ENCODE measurements at places on chromosomes 6 and 20.

DNA sequence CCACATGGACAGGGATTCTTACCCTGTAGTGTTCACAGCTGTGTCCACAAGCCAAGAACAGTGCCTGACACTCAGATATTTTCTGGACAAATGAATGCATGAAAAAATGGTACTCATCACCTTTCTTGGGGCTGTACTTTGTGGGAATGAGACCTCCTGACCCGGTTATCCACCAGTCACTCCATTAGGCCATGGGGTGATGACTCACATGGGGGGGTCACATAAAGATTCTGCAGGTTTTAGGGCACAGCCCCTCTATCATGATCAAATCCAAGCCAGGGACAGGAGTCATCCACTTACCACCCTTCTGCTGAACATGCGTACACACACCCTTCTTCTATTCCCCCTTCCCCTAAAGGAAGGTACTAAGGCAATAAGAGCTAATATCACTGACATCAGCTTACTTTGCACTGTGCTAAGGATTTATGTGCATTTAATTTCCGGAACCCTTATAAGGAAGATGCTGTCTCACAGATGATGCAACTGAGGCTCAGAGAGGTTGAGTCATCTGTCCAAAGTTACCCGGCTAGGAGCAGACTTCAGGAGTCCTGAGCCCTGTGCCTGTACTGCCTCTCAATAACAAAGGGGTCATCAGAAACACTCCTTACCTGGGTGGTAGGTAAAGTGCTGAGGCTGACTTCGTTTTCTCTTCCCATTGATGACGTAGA lies 107.8 kb downstream of the NFATC2 start:
- no peak for DNase-seq

DNA sequence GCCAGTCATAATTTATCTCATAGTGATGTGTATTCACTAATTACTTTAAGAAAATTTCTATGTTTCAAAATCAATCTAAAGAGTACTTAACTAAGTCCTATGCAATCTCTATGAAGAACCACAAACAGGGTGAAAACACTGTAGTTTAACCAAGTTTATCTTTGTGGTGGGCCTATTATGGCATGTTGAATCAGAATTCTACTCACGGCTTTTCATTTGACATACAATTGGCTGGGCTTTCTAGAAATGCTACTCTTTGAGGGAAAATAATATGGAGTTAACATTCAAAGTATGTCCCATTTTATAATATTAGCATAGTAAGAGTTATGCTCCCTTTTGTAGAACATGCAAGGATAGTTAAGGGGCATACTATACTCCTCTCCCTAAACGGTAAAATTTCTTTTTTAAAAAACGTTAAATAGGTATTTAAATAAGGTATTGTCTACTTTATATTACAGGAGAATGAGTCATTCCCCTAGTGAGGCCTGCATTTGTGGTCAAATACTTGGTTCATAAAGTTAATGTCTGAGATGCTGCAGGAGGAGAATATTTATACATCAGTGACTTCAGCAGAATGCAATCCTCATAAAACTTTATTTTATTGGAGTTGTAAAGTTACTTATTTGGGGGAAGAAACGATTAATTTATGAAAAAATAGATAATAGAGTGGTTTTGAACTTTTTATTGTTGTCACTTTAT lies 1.8 kb downstream of the MOXD1 start:
- no peak for DNase-seq

DNA sequence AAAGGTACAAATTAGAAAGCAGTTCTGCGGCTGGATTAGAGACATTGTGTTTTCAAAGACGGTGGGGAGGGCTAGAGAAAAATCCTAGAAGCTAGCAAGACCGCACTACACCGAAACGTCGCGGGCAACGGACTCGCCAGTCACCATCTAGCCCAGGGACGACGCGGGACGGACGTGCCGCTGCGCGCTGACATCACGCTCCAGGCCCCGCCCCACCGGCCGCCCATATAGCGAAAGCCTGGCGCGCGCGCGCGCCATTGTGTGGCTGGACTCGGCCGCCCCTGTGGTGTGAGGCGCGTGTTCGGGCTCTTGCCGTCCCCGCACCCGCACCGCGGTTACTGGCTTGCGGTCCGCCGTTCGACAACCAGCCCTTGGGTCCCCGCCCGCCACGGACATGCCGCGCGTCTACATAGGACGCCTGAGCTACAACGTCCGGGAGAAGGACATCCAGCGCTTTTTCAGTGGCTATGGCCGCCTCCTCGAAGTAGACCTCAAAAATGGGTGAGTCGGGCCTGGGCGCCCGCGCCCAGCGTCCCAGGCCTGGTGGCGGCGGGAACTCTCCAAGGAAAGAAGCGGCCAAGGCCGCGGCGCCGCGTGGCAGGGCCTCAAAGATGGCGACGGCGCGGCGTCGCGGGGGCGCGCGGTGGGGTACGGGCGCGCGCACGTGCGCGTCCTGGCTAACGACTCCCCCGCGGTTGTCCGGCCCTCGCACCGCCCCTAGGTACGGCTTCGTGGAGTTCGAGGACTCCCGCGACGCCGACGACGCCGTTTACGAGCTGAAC lies at the start of gene SRSF6:
TSS of gene SRSF6 (plus strand) at position 257 of the 782 bp plus-strand sequence. CDS start at position 395, 138 bp downstream.
- peak; percentile 93 for DNase-seq

DNA sequence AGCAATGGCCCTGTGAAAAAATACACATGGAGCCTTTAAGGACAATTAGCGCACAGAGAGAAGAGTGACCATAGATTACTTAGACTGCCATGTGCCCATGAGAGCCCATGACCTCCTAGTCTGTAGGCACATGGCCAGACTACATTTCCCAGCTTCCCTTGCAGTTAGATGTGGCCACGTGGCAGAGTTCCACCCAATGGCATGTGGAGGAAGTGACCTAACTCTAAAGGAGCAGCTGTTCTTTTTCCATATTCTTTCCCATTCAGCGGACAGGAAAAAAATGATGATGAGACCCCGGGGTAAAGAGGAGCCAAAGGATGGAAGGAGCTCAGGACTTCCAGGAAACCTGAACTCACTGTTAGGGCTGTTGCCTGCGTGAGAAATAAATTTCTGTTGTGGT lies 116.6 kb downstream of the CBLN4 start:
- no peak for DNase-seq

- DNase-seq: no peak
Observed at GRCh38 chr6:20599302-20600051, 65.2 kb downstream of the CDKAL1 start.

- no peak for DNase-seq
Observed at GRCh38 chr6:87723170-87724078, 21.4 kb upstream of the AKIRIN2 start.

GRCh38 chr6:129695373-129696027 lies 14.5 kb downstream of the ARHGAP18 start:
- DNase-seq: peak; percentile 31

- no peak for DNase-seq
Observed at GRCh38 chr20:9156529-9157280, 87.8 kb downstream of the PLCB4 start.

DNA sequence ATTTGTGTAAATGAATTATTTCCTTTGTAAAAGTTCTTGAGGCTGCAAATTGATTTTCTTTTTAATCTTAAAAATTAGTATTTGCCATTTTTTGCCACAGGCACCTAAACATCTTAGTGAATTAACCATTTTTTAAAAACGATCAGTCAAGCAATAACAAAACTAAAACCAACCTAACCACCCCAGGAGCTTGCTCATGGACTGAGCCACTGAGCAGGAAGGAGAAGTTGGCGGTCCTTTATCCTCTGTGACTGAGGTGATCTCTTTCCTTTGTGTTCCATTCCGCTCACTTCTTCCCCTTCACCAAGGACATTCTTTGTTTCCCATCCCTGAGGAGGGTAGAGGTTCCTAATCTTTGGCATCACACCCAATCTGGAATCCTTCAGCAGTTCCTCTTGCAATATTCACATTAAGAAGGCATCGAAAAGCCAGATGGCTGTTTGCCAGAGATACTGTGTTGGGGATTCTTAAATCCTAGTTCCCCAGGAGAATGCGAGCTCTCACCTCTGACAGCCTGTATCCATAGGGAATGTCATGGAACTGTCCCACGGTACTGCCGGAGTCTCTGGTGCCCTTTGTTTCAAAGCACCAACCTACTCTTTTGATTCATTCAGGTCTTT lies 30.5 kb downstream of the RPRD1B start:
- peak; percentile 37 for DNase-seq

GRCh38 chr20:46964618-46965455 lies 70.2 kb downstream of the EYA2 start:
- no peak for DNase-seq

- no peak for DNase-seq
Observed at GRCh38 chr6:125792680-125793079, 1.9 kb downstream of the NCOA7 start.

GRCh38 chr6:79266051-79266450 lies 31.6 kb upstream of the HMGN3 start:
- no peak for DNase-seq

GRCh38 chr20:53949319-53949839 lies 121.0 kb downstream of the BCAS1 start:
- peak; percentile 40 for DNase-seq

DNA sequence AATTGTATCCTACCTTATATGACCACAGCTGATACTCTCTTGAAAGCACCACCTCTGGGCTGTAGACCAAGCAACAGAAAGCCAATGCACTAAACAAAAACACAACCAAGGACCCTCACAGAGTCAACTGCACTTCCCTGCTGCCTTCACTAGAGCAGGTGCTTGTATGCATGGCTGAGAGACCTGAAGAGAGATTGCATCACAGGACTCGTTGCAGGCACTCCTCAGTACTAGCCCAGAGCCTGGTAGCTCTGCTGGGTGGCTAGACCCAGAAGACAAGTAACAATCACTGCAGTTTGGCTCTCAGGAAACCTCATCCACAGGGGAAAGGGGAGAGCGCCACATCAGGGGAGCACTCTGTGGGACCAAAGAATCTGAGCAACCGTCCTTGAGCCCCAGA lies 521.6 kb upstream of the IMPG1 start:
- no peak for DNase-seq

GRCh38 chr20:278181-278580 lies 12.4 kb downstream of the C20orf96 start:
- DNase-seq: no peak

- peak; percentile 82 for DNase-seq
Observed at GRCh38 chr6:157322792-157323254, 496 bp downstream of the TMEM242 start.

DNA sequence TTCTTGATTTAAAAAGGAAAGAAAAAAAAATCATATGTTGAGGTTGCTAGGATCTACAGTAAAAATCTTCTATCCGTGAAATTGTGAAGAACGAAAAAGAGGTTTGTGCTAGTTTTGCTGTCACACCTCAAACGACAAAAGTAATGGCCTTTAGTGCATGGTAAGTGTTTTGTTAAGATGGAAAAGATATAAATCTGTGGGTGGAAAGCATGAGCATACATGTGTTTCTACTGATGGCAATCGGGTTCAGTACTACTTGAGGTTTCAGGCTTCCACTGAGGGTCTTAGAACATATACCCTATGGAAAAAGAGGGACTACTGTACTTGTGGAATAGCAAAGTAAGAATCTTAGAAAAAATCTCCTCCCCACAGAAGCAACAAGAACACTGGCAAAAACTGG lies 58.0 kb downstream of the AHI1 start:
- DNase-seq: no peak

GRCh38 chr6:156832231-156832647 lies 55.1 kb downstream of the ARID1B start:
- no peak for DNase-seq

- no peak for DNase-seq
Observed at GRCh38 chr20:38286586-38287531, 17.1 kb upstream of the BPI start.

DNA sequence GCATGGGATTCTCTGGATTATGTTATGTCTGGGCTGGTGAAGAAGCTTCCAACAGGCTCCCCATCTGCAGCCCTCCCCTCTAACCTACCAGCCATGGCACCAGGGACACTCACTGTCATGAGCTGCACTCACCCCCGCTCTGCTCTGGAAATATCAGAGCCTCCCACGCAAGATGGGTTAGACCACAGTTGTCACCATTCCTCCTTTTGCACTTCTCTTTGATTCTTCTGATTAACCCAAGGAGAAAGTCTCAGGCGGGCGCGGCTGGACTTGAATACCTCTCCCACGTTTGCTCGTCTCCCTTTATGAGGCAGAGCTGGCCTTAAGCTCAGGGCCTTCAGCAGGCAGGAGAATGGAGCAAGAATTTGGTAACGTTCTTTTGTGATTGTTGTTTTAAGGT lies 128.1 kb downstream of the CEBPB start:
- DNase-seq: no peak

GRCh38 chr20:62601172-62601571 lies 41.1 kb upstream of the SLCO4A1 start:
- no peak for DNase-seq

DNA sequence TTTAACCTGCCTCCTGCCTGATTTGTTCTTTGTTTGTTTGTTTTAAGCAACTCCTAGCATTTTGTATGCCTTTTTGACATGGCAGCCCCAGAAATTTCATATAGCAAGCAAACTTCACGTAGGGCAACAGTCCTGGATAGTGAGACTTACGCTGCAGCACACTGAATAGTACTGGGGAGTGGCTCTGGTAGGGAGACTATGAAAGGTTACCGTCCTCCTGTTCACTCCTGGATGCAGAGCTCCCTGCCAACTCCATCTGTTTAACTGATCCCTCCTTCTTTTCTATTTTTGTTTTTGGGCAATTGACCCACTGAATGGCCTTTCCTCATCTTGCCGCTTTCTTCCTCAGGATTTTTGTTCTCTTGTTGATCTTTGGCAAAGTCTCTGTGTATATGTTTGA lies 44.5 kb upstream of the BMP6 start:
- no peak for DNase-seq

DNA sequence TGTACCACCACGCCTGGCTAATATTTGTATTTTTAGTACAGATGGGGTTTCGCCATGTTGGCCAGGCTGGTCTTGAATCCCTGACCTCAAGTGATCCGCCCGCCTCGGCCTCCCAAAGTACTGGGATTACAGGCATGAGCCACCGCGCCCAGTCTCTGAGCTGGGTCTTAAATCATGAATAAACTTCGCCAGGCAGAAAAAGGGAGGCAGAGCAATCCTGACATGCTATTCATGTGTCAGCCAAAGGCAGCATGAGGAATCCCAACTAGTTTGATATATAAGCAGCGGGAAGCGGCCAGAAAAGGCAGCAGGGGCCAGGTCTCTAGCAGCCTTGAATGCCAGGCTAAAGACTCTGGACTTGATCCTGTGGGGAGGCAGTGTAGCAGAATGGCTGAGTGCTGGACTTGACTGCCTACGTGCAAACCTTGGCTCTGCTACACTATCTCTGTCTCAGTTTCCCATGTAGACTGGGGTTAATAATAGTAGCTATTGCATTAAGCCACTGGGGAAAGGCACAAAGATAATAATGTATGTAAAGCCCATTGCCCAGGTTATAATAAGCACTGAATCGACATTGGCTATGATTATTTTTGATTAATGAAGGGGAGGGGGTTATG lies 1.8 kb downstream of the PROCR start:
- no peak for DNase-seq

DNA sequence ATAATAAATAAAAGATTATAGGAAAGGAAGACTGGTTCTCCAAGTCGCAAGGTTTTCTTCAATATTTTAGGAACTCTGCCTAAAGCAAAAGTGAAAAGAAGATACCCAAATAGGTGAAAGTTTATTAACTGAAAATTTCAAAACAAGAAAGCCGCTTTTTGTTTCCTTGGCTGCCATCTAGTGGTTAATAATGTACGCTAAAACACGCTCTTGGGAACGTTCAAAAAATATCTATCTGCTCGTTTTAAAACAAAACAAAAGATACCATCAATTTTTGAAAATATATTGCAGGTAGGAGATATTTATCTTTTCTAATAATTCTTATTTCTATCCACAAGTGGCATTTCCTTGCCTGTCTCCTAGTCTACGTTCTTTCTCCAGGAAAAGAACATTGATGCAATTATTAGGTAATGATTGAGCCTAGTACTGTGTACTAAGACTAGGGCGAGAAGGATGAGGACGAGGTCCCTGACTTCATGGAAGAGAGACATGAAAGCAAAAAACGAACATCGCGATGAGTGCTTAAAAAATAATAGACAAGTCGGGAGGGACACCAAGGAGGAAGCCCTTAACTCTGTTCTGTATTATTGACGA lies 97.2 kb downstream of the SPTLC3 start:
- DNase-seq: peak; percentile 35
